ENCODE measurements at places on chromosomes 5 and 9.

- DNase-seq, result no peak
Measured at GRCh38 chr5:60705144-60705543, 5.2 kb upstream of the DEPDC1B start.

- DNase-seq, result no peak
Measured at GRCh38 chr9:71636143-71636839, 132.0 kb downstream of the CEMIP2 start.

- DNase-seq, result no peak
Measured at GRCh38 chr5:169157064-169157463, 143.9 kb downstream of the SLIT3 start.

- no peak for DNase-seq
Measured at GRCh38 chr9:72534931-72535330, 13.5 kb downstream of the TMC1 start.

DNA sequence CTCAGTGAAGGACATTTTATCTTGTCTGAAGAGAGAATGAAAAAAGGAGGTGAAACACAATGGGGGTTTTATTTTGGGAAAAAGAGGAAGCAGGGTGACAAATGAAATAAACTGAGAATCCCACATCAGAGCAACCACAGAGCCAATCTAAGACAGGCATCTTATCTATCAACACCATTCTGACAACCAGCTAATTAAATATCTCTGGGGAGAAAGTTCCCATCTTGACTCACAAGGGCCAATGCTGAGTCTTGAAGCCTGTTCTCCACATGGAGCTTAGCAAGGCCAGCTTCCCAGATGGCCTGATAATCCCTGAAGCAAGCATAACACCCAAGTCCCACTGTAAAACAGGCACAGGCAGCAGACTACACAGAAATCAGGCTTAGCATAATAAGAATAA is 30.4 kb downstream of the DPYSL3 start:
- DNase-seq, result no peak

DNA sequence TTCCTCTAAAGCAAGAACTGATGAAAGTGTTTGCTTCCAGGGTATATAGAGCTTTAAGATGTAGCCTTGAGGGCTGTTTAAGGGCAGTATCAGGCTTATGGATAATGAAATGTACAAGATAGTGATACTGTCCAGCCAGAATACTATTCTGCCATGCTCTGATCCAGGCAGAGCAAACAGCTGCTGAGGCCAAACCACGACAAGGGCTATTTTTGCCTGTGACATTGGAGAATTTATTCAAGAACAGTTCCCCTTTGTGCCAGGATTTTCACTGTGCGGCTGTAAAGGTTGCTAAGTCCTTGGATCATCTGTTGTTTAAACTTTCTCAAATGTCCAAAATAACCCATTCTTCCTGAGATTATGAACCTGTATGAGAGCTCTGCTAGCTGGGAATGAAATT is 70.4 kb downstream of the OTP start:
- DNase-seq, result no peak

DNA sequence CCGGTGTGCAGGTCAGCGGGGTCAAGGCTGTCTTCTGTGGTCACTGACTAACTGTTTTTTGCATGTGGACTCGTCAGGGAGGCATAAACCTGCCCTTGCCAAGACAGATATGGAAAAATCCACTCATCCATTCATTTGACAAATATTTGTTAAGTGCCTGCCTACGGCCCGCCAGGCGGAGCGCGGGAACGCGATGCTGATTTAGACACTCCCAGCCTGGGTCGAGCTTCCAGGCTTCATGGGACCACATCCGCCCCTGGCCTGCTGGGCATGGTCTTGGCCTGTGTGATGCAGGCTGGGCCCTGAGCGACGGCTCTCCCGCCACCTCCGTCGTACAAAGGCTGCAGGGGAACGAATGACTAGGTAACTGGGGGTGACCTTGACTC is 18.1 kb downstream of the MYMK start:
- DNase-seq, result no peak

- peak; percentile 42 for DNase-seq
Measured at GRCh38 chr5:80284720-80285119, 28.9 kb upstream of the SERINC5 start.

GRCh38 chr9:123718188-123718587 is 211.7 kb downstream of the DENND1A start:
- no peak for DNase-seq

Data from activated CD8-positive, alpha-beta memory T cell treated with anti-CD3 and anti-CD28 coated beads, Interleukin-2, amount 10 ng/mL, durations not matched to agents 7 days and 5 days (primary cell).